ENCODE measurements at places on chromosomes 3 and 15. TPM values are rescaled to one million over a fixed set of nuclear protein-coding genes. Genes with fewer than 3 reads are reported as not detected.

GRCh38 chr3:10697918-10698317 lies 118.1 kb upstream of the SLC6A11 start:
- no peak for DNase-seq

- no peak for DNase-seq
These were observed 108.1 kb downstream of the USP13 start for GRCh38 chr3:179760944-179761343.

GRCh38 chr15:90388462-90389380 lies 679 bp downstream of the IQGAP1 start:
- peak; percentile 55 for DNase-seq

The PLSCR5 gene
- total RNA-seq, result not detected

GRCh38 chr3:139729300-139729699 lies 51.5 kb upstream of the NMNAT3 start:
- no peak for DNase-seq

The LAMB2 gene
- total RNA-seq, result 259 TPM

GRCh38 chr3:119227070-119227850 lies 13.4 kb downstream of the B4GALT4 start:
- DNase-seq, result no peak

DNA sequence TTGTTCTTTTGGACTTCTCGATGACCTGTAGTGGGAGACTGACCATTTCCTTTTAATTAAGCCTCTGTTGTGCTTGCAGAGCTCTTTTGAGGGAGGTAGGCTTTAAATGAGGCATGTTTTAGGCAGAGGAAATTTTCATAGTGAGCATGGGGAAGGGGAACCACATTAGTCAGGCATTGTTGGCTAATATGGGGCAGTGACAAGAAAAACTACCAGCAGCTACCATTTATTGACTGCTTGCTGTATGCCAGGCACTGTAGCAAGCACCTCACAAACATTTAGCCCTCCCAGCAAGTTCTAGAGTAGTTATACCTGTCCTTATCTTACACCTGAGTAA lies 10.9 kb downstream of the ATG7 start:
- no peak for DNase-seq

DNA sequence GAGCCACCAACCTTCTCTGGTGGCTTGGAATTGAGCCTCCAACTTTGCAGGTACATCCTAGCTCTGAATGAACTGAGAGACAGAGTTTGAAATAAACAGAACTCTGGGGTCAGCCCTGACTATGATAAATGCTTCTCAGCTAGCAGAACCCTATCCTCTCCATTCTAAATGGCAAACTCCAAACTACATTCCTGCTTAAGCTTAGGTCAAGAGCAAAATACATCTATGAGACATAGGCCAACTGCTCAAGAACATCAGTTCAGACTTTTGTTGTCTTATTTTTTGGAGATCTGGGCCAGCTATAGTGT lies 1.5 kb upstream of the SH3BP5 start:
- no peak for DNase-seq

The PEX5L gene
- 5.2 TPM for total RNA-seq

- no peak for DNase-seq
These were observed 393.9 kb upstream of the CFAP20DC start for GRCh38 chr3:59443618-59444293.

GRCh38 chr15:36911322-36911944 lies 188.9 kb downstream of the MEIS2 start:
- DNase-seq, result no peak

All from endothelial cell (in vitro differentiated cells).